Tibial nerve (tissue), 4 donors: ENCODE measurements at places on chromosomes 5 and 9. TPM values are rescaled to one million over a fixed set of nuclear protein-coding genes. Genes with fewer than 3 reads are reported as not detected.

Gene SLC36A1
- 22.4 TPM for total RNA-seq

Gene TMC1
- total RNA-seq: not detected

Gene ENTPD8
- not detected for total RNA-seq

Gene RNF180
- 6.0 TPM for total RNA-seq

Gene CHSY3
- 11.2 TPM for total RNA-seq

- DNase-seq: no peak
Measured at GRCh38 chr5:42309865-42310264, 113.4 kb upstream of the GHR start.

DNA sequence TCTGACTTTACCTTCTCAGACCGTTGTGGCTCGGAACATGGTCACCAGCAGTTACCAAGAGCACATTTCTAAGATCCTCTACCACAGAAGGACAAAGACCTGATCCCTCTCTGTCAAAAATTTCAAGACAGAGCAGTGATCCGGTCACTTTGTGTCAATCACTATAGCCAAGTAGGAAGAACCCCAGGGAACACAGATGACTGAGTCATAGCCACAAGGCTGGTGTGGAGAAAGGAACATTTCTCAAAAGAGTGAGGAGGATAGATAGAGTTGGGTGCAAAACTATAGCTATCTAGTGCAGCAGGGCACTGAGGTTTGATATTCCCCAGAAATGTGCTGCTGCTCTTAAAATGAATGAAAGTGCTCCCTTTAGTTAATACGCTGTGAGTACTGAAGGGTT, 130.7 kb upstream of the SMIM23 start:
- DNase-seq: no peak

GRCh38 chr9:118650417-118650816, 718.8 kb downstream of the BRINP1 start:
- DNase-seq: no peak

DNA sequence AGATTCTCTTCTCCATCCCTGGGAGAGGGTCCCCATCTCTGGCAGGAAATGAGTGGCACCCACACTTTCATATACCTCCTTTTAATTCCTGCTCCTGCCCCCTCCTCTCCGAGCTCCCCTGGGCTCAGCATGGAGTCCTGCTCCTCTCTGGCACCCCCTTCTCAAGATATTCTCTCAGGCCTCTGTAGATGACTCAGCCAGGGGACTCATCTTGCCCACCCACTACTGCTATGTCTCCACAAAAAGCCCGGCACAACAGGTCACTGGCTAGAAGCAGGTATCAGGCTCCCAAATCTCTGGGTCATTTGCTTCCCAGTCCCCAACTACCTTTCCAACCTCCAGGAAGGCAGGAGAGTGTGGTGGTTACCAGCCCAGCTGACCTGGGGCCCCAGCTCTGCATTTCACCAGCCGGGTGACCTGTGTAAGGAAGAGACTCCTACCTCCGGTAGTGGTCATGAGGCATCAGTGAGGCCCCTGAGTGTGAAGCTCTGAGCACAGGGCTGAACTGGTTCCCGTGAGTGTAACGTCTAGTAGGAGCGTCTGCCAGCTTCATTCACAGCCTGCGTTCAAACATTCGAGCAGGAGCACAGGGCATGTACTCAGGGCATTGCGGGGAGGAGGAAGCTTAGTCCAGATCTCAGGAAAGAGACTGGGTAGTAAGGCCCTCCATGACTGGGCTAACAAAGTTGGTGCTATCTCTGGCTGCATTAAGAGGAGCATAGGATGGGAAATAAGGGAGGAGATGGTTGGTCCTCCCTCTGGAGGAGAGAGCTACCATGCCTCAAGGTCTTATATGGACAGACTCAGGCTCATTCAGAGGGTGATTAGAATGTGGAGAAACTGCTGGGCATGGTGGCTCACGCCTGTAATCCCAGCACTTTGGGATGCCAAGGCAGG, 63.7 kb downstream of the LMX1B start:
- DNase-seq: no peak

DNA sequence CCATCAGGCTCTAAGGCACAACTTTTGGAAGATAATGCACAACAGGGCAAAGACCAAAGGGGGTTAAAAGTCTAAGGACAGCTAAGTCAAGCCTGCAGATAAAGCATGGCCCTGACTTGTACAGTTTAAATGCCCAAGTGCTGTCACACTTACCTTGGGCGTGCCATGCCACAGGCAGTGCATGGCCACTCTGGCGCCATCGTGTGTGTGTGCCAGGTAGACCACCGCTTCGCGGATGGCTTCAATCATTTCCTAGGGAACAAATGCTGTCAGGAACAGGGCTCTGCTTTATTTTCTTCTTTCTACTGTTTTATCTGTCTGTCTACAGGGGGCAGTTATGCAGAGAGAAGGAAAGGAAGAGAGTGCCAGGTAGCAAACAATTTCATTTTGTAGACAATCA, 19.3 kb downstream of the PUM3 start:
- DNase-seq: no peak

DNA sequence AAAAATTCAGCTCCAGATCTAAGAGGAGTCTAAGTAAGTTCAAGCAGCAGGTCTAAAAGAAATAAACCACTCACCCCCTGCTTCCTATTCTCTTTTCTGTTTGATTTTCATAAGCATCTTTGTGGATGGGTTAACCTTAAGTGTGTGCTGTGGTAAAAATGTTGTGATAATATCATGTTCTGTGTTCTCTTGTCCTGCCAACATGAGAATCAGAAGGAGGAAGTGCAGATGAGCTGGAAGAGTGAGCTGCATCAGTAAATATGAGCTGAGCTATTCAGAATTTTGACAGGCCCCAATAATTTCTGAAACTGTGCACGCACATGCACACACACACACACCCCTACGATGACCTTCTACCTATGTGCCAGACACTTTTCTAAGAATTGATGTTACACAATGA, 186.5 kb upstream of the ANKRD55 start:
- DNase-seq: no peak

GRCh38 chr5:103101079-103101750, 18.7 kb downstream of the GIN1 start:
- no peak for DNase-seq

DNA sequence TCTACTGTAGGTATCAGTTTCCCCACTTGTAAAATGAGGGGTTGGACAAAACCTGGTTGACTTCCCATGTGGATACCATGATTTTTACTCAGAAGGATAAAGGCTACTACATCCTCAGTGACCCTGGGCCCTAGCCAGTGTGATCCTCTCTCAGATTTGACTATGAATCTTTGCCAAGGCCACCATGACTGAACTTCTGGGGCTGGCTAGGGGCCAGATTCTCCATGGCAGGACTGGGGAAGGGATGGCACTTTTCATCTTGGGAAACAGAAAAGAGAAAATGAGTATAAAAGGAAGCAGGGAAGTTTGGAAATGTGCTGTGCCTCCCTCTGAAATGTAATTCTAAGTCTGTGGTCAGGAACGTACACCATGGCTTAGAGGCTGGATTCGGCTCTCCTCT, 1.4 kb upstream of the FSTL4 start:
- no peak for DNase-seq

DNA sequence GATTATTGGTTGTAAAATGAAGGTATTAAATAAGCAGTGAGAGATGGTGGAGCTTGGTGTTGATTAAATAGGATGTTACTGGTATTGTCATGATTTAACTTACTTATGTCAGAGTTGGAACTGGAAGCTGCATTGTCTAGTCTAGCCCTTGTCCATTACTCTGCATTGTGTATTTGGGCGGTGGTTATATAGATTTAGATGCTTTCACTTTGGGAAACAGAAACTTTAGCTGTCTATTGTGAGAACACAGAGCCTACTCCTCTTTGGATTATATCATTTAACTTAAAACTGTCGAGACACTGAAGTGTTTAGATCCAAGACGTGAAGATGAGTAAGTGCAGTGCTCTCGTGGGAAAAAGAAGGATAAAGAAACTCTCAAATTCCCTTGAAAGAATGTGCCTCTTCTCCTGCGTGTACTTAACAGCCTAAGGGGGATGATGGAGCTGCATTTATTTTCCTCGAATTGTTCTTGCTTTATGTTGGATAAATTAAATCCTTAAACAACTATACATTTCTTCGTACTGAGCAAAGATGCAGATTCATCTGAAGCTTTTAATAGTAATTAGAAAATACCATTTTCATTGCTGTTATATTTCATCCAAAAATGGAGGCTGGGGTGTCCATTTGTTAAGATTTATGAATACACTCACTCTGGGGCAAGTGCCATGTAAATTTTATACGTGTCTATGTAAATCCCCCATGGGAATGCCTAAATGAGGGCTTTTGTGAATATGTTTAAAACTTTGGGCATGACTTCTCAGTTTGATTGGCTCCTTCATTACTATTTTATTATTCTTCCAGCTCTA, 21.6 kb downstream of the FBXL7 start:
- DNase-seq: no peak

DNA sequence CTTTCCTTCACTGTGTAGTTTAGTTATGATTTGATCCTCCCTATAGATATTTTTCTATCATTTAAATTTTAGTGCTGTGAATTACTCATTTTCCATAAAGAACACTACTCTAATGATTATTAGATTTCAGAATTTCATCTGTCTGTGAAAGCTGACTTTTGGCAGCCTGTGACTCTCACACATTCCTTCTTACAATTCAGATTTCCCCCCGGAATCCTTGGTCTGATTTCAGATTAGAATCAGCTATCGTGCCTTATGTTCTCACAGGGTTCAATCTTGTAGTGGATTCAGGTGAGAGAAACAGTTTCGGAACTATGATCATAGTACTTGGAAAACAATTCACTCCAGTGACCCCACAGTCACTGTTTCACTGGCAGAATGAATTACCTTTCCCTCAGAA, 26.2 kb downstream of the ZNF474 start:
- DNase-seq: no peak

DNA sequence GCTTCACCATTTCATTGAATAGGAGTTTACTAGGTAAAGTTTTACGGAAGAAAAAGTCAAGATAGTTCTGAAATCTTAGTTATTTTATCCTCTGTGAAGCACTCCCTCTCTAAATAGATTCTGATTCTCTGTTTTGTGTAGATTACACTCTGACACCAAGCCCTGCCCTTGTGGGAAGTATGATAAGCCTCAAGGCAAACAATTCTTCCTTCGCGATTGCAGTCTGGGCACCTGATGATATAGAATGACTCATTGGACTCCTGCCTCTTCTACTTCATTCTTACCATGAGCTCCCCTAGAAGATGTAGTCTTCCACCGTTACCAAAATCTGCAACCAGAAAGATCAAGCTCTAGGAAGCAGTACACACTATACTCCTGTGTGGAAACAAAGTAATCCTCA, 626.9 kb upstream of the PTGER4 start:
- DNase-seq: no peak

- no peak for DNase-seq
Measured at GRCh38 chr9:125681086-125681622, 25.9 kb downstream of the MAPKAP1 start.

DNA sequence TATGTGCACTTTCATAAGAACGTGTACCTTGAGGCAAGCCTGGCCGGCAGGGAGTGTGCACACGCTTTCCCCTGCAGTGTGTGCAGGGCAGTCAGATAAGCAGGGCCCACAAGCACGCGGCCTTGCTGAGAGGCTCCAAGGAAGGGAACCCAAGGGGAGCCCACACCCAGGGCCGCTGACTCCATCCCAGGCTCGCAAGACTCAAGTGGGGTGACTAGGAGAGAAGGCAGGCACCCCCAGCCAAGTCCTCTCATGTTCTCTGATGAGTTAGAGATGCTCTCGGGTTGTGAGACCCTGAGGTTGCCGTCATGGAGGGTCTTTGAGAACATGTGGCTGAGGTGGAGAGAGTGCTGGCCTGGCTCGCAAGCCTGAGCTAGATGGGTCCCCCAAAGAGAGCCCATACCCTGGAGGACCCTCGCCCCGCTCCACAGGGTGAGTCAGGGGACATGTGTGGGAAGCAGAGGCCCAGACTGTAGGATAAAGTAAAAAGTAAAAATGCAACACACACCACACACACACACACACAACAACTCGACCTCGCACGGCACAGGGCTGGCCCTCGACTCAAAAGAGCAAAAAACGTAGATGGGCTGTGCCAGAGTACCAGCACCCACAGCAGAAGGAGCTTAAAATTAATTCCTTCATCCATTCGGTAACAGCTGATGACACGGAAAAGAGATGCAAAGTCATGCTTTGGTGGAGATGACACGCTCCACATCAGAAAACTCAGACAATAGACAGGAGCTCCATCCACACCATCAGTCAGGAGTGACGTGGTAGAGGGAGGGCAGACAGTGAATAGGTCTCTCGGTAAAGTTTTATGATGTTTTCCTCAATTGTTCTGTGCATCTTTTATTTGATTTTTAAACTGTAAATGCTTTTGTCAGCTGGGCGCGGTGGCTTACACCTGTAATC, 54.8 kb upstream of the NKD2 start:
- DNase-seq: no peak

DNA sequence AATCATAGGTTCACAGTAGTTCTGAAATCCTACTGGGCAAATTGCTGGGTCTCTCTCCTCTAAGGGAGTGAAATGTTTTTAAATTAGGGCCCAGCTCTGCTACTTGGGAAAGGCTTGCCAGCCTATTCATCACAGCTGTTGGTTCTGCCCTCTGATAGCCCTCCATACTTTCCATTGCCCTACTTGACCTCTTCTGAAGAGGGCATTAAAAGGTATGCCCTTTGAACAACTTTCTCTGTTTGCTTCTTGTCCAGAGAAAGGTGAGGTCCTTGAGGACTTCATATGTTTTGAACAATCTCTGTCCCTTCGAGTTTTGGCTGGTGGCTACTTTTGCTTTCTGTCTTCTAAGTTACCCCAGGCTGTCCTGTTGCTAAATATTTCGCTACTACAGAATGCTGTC, 62.3 kb upstream of the JAK2 start:
- no peak for DNase-seq

DNA sequence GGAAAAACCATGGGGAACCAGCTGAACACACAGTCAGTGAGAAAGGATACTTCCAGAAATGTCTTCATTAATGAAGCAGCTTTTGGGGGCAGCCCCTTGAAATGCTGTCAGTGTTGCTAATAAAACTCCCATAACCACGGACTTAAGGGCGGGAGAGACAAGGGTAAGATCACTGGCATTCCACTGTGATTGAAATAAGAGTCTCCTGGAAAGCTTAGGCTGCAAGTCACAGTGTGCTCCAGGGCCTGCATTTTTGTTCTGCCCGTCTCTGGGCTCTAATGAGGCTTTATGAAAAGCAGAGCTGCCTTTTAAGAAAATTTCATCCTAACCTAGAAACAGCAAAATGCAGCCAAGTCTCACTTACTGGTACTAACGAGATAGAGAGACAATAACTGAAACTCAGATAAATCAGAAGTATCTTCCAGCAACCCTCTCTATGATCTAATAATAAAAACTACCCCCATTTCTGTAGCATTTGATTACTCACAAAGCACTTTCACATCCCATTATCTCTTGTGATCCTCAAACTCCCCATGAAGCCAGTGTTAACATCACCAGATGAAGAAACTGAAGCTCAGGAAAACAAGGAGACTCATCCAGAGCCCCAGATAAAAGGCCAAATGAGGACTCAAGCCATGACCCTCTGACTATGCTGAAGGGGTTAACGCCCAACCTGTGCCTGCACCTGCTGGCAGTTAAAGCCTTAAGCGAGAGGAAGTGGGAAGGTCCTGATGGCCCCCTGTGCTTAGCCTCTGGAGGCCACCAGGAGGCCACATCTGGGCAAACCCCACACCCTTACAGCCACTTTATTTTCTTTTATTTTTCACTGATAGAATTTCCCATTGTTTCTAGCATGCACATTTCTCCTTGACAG, 37.5 kb downstream of the SPOCK1 start:
- no peak for DNase-seq

- DNase-seq: no peak
Measured at GRCh38 chr5:82130602-82131001, 147.6 kb downstream of the RPS23 start.
